ENCODE measurements at places on chromosomes 11 and 22.

GRCh38 chr22:47919001-47919441, 1156.6 kb downstream of the TBC1D22A start:
- no peak for DNase-seq

GRCh38 chr11:96211436-96211835, 131.6 kb downstream of the MAML2 start:
- no peak for DNase-seq

DNA sequence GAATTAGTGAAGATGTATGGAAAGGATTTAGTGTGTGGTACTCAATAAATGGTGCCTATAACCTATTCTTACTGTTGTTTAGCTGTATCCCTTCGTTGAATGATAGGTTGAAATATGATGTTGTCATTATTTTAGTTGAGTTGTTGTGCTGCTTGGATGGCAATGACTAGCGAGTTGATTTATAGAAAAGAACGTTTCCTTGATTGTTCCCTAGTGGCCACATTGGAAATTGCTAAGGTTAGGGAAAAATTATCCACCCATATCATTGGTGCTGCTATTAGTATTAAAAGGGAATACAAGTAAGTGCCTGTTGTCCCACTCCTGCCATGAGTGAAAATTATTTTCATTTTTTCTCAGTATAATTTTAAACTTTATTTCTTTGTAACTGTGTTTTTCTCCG, 14.5 kb downstream of the EMSY start:
- no peak for DNase-seq

- no peak for DNase-seq
Observed at GRCh38 chr22:46346680-46347405, 11.3 kb downstream of the TRMU start.

- DNase-seq = no peak
Observed at GRCh38 chr22:24485608-24486007, 9.5 kb upstream of the UPB1 start.

DNA sequence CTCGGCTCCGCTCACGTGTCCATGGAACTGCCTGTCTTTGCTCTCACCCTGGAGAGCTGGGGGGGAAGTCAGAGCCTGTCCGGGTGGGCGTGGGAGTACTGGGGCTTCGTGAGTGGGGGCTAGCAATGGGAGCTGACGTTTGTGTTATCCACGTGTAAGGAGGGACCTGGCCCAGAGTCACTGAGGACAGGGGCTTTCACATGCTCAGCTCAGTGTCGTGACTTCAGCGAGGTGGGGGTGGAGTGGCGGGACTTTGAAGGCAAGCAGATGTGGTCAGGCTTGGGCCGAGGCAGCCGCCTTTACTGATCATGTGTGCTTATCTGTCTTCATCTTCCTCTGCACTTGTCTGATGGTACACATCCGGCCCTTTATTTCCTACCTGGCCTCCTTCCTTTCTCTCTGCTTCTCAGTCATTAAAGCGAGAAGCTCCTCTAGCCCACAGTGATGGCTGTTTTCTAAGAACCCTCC, 113.1 kb upstream of the NNMT start:
- peak; percentile 52 for DNase-seq

GRCh38 chr11:46229230-46229629, 48.2 kb upstream of the CREB3L1 start:
- no peak for DNase-seq

- no peak for DNase-seq
Observed at GRCh38 chr22:23035557-23036277, 34.6 kb upstream of the GNAZ start.

- no peak for DNase-seq
Observed at GRCh38 chr11:1814691-1815090, 20.1 kb upstream of the SYT8 start.

GRCh38 chr22:24146791-24147353, 34.4 kb upstream of the SUSD2 start:
- DNase-seq = peak; percentile 88

- DNase-seq = no peak
Observed at GRCh38 chr11:121898903-121899302, 217.1 kb downstream of the BLID start.

- no peak for DNase-seq
Observed at GRCh38 chr22:36729321-36729720, 25.8 kb upstream of the CACNG2 start.

GRCh38 chr22:19849835-19850762, 4.6 kb downstream of the GNB1L start:
- DNase-seq = no peak

- DNase-seq = no peak
Observed at GRCh38 chr22:33842421-33843094, 77.7 kb downstream of the LARGE1 start.

DNA sequence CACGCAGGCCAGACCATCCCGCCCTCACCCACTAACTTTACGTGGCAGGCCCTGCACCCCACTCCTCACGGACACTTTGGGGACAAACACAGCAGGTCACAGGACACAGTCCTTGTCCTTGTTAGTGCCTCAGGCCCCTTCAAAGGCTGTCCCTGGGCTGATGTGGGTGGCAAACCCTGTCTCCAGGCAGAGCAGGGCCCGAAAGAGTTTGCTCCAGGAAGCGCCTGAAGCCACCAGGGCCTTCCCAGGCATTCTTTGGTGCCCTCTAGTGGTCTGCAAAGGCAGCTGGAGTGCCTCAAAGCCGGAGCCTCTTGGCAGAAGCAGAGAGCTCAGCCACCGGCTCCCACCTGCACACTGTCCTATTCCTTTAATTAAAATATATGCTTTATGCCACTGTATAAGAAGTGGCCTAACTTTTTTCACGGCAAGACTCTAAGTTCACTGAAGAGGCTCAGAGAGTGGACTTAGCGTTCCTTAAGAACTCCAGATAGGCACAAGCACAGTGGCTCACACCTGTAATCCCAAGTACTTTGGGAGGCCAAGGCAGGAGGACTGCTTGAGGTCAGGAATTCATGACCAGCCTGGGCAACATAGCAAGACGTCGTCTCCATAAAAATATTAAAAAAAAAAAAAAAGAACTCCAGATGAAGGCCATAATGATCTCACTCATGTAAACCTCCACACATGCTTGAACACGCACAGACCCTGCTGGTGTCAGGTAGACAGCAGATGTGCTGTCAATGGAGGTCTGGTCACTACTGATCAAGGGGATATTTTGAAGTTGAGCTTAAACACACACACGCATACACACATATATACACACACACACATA, 11.1 kb downstream of the TXN2 start:
- DNase-seq = peak; percentile 89

DNA sequence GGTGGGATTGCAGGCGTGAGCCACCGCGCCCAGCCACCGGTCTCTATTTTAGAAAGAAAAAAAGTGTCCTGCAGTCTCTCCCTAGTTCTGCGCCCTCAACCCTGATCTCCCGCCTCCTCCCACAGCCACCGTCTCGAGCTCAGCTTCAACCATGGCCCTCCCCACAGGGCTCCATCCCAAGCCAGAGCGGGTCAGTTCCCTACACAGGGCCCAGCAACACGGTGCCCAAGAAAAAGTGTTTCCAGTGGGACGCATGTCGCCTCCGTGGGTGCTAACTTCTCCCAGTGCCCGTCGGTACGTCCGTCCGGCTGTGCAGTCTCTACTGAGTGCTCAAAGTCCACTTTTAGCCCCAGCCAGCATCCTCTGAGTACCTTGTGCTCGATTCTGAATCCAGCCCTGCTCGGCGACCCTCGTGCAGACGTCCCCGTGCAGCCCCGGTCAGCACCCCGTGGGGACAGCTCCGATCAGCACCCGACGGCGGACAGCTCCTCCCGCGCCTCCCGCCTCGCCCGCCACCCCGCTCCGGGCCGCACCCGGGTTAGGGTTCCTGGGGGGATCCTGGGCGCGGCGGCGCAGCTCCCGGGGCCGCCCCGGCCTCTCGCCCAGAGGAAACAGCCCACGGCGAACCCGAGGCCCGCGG, 657 bp upstream of the MAPK8IP2 start:
- DNase-seq = peak; percentile 74

DNA sequence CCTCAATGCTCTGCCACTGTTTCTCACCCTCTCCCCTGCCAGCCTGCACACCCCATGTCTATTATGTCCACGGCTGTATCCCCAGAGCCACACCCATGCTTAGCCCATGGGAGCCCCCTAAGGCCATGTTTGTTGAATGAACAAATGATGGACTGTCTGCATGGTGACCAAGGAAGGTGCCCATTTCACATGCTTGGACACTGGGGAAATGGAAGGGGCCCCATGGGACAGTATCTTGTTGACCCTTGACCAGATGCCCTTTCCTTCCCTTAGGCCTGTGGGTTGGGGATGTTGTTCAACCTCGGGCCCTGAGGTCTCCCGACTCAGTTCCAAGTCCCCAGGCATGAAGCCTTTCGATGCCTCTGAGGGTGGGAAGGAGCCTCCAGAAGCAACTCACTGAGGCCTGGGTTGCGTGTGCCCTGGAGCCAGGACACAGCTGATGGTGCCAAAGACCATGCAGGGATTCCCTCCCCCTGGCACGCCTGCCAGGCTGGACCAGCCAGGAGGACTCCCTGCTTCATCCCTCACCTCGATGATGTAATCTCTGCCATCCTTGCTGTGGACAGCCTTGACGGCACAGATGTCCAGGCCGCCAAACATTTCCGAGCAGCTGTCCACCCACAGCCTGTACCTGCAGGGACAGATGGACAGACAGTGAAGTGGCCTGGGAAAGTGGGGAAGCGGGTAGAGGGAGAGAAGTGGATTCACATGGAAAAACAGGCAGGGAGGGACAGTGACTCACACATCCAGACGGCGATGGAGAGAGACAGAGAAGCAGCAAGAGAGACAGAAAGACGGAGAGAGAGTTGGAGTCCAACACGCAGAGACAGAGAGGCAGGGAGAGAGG, 58.9 kb downstream of the FBXO7 start:
- DNase-seq = peak; percentile 29
